ENCODE measurements at places on chromosomes 4 and X.
A peak's percentile ranks its signal among the peaks of the same experiment; 100 is the strongest.

- no peak for DNase-seq
These were observed 18.0 kb upstream of the SPIN2A start for GRCh38 chrX:57155171-57155570.

GRCh38 chr4:140255467-140255866 lies 101.5 kb upstream of the MAML3 start:
- no peak for DNase-seq

- DNase-seq: peak; percentile 42
These were observed 113.3 kb downstream of the ELOVL6 start for GRCh38 chr4:110085131-110085530.

DNA sequence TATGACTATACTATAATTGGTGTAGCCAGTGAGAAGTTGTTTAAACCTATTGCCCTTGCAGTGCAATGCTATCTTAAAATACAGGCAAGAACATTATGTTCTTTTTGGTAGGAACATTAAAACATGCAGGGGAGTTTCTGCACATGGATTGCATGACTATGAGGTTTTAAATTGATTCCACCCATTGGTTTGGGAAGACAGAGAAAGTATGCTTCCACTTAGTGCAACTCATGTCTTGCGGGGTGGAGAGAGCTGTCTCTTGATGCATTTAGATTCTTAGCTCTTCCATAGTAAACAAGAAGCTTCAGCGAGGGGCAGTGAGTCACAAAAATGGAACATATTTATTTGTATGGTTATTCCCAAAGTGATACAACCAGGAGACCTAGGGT lies 39.5 kb upstream of the RASL11B start:
- DNase-seq: no peak

DNA sequence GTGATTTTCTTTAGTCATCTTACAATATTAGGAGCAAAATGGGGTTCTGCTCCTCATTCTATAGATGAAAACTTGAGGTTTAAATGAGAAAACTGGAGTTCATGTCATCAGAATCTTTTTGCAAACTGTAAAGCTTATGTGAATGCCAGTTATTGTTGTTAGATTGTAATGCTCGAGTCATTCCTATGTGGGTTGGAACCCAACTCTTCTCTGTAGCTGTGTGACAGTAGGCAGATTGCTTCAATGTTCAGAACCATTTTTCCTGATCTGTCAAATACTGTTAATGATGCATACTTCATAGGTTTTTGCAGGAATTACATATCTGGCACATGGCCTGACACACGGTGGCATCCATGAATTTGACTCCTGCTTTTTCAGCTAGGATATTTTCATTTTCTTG lies 178.9 kb downstream of the RAPGEF2 start:
- DNase-seq: no peak

- no peak for DNase-seq
These were observed 98.5 kb upstream of the FAM47C start for GRCh38 chrX:36909676-36910030.

GRCh38 chr4:338759-339097 lies 1.1 kb downstream of the ZNF141 start:
- no peak for DNase-seq

- no peak for DNase-seq
These were observed 120.5 kb downstream of the TBCK start for GRCh38 chr4:106195435-106195950.

GRCh38 chr4:77015390-77015789 lies 60.4 kb downstream of the CCNI start:
- DNase-seq: no peak

DNA sequence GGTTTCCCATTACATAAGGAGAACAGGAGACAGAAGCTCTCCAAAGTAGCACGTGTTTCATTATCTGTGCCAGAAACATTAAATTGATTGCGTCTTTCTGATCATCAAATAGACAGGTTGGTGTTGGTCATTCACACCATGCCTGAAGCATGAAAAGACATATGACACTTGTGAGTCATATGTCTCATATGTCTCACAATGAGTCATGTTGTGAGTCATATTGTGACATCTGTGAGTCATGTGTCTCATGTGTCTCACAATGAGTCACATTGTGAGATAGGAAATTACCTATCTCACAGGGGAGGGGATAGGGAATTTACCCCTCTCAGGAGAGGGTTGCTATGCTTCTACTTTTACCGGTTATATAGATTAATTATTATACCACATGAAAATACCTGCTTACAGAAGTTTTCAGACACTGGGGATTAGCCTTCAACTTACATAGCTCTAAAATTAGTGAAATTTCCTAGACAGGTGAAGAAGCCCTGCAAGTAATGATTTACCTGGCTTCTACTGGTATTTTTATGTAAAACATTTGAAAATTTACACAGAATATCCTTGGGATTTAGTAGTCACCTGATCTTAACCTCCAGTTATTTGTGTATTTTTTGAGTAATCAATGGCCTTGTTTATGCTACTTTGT lies 80.8 kb downstream of the NPFFR2 start:
- no peak for DNase-seq

GRCh38 chrX:124455966-124456365 lies 109.6 kb downstream of the SH2D1A start:
- DNase-seq: no peak

- no peak for DNase-seq
These were observed 32.1 kb downstream of the RPS6KA6 start for GRCh38 chrX:84155938-84156337.

DNA sequence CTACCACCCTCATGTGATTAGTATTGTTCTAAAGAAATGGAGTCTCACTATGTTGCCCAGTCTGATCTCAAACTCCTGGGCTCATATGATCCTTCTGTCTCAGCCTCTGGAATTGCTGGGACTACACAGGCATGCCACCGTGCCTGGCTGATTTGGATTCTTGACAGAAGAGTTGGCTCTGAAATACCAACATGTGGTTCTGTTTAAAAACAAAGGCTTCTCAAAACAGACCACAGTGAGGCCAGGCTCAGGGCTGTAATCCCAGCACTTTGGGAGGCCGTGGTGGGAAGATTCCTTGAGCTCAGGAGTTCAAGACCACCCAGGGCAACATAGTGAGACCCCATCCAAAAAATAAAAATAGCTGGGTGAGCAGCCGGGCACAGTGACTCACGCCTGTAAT lies 126.7 kb downstream of the DHRSX start:
- DNase-seq: no peak

DNA sequence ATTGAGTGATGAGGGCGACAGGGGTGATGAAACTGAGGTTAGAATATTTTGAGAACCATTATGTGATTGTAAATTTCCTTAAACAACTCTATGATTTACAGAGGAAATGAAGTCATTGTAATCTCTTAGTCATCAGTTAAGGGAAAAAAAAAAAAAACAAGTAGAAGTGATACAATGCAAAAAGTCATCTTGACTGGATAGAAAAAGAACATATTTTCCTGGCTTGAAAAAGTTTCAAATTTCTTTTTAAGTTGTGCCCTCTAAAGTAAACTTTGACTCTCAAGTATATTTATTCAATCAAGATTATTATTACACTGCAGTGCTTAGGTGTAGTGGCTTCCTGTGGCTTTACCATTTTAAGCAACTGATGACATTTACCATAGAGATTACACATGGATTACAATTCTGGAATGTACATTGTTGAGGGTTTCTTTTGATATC lies 40.6 kb downstream of the GABRB1 start:
- no peak for DNase-seq

GRCh38 chr4:148630051-148630450 lies 187.8 kb upstream of the NR3C2 start:
- no peak for DNase-seq

DNA sequence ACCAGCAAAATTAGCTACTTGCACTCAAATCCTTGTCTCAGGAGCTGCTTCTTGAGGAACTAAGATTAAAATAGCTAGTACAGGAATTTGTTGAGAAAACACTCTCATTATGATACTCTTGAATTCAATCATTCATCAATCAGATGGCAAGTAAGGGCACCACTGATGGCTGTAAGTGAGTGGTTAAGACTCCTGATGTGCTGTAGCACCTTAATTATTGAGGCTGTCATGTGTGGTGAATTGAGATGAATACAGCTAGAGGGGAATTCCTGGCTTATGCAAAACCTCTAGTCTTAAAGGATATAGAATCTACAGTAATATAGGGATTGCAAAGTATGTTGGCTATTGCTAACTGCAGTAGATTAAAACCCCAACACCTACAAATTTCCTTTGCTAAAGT lies 509.1 kb downstream of the IQCM start:
- DNase-seq: no peak

- no peak for DNase-seq
These were observed 47.1 kb downstream of the ARHGAP10 start for GRCh38 chr4:147778942-147779341.

- no peak for DNase-seq
These were observed 73.1 kb upstream of the FMR1 start for GRCh38 chrX:147838465-147839131.

DNA sequence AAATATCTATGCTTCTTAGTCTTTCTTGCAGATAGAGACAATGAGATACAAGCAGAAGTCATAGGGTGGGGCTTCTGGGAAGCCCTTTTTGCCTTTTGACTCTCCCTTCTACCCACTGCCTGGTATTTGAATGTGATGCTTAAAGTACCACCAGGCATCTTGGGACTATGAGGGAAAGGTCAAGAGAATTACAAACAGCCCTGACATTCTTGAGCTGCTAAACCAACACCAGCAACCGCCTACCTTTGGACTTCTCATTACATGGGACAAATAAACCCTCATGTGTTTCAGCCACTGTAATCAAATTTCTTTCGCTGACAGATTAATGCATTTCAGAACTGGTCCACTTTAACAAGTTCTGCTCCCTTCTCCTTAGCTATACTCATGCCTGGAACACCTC lies 112.8 kb downstream of the LUZP4 start:
- DNase-seq: no peak

DNA sequence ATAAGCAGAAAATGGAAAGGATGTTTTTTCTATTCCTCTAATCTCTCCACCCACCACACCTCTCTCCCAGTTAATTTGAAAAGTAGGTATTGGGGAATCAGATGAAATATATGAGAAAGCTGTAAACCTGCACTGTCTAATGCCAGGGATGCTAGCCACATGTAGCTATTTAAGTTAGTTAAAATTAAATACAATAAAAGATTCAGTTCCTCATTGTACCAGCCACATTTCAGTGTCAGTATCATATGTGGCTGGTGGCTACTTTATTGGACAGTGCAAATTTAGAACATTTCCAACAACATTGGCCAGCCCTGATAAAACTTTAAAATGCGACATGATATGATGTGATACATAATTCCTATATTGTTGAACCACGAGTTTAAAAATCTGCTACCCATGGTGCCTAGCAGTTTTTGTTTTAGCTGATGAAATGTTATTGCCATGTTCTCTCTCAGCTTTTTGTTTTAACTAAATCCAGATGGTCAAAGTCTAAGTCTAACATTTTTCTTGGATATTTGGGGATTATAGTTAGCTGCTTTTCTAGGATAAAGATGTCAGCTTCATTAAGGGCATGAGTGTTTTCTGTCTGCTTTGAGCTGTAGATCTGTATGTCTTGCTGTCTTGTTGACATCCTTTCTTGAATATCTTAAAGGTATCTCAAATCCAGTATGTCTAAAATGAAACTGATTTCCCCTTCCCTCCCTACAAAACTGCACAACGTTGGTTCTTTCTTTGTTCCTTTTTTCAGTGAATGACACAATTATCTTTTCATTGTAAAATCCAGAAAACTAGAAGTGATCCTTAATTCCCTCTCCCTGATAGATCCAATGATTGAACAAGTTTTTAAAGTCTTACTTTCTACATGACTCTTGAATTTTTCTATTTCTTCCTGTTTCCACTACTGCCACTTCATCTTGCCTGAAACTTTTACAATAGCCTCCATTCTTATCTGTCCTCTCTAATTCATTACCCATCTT lies 6.2 kb downstream of the ARFIP1 start:
- no peak for DNase-seq

GRCh38 chr4:39357002-39357401 lies 9.2 kb downstream of the RFC1 start:
- no peak for DNase-seq

GRCh38 chr4:139800082-139800481 lies 134.5 kb downstream of the MGST2 start:
- no peak for DNase-seq

DNA sequence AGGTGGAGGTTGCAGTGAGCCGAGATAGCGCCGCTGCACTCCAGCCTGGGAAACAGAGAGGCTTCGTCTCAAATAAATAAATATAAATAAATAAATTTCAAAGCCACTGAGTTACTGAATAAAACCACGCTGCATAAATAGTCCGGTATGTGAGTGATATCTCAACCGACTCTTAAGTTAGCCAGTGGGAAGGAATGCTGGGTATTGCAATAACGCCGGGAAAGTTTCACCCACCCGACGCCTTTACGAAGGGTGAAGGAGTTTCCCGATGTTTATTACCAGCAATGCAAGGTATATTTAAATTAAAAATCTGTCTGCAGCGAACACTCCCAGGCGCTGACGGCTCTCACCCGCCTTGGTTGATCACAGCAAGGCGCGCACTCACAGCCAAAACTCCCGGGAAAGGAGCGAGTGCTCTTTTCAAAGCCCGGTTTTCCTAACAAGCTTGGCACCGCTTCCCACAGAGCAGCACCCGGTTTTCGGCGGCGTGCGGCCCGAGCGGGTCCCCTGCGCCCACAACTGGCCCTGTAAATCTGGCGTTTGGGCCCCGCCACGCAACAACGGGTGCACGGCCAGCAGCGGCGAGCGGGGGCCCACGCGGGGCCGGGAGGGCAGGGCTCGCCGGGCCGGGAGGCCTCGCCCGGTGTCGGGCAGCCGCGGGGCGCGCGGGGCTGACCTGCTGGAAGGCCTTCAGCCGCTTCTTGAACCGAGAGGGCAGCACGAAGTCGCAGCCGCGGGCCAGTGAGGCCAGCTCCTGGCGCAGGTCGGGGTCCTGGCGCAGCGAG lies 13.7 kb downstream of the PPP2R3B start:
- no peak for DNase-seq

GRCh38 chrX:69036674-69037573 lies 128.3 kb downstream of the PJA1 start:
- DNase-seq: no peak

GRCh38 chr4:187235456-187236170 lies 512.0 kb upstream of the FAT1 start:
- DNase-seq: no peak

Measured in T-cell (primary cell).